NCI-H2081 (cell line): ENCODE measurements at places on chromosomes 16 and 17.

DNA sequence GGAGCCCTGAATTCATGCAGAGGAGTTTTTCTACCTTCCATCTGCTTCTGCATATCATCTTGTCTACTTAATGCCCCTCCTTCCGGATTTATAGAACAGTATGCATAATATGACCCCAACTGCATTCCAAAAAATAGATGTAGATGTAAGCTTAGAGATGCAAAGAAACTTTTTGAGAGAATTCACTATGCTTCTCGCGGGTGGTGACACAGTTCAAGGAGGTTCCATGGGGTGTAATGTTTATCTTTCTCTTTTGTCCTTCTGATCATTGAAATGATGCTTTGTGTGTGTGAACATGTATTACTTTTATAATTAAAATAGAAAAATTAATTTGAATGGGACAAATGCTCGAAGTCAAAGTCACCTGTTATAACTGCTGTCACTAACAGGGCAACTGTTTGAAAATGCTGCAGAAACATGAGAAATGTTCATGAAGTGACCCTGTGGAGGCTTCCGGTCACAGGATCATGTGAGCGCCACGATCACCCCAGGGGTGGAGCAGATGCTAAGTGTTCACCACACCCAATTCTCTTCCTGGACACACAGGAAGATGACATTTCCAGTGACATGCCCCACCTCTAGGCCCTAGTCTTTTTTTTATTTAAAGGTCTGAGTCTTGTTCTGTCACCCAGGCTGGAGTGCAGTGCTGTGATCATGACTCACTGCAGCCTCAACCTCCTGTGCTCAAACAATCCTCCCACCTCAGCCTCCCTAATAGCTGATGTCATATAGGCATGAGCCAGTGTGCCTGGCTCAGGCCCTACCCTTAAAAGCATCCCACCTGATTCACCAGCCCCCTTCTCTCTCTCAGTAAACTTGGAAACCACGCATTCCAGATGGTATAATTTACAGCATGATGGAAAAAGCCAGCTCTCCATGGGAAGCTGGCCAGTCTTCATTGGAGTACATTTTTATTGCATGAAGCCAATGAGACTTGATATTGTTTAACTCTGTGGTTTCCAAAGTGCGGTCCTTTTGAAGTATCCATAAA lies 21.0 kb upstream of the AGRP start:
- DNase-seq = no peak

- no peak for DNase-seq
Observed at GRCh38 chr16:48381201-48381600, 4.0 kb downstream of the SIAH1 start.

- DNase-seq = no peak
Observed at GRCh38 chr16:22375117-22375962, 921 bp upstream of the CDR2 start.

DNA sequence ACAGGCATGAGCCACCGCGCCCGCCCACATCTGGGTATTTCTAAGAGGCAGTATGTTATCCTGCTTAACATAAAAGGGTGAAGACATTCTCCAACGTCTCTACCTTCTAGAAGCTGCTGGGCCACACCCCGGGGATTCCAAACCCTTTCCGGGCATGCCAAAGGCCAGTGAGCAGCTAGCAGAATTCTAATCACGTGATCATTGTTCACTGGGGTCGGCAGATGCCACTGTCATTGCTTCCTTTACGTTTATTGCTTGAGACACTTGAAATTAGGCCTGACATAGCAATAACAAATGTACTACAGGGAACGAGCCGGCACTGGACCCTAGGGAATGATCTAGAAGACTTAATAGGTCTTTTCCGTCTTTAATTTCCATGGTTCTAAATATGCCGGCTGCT lies 141.2 kb upstream of the ZFHX3 start:
- no peak for DNase-seq

GRCh38 chr16:3035972-3036725 lies 595 bp downstream of the BICDL2 start:
- DNase-seq = peak; percentile 12

- no peak for DNase-seq
Observed at GRCh38 chr16:3065069-3065741, at the start of gene IL32. IL32 (plus strand) TSS chr16:3065640; CDS start chr16:3065812, 172 bp downstream.

DNA sequence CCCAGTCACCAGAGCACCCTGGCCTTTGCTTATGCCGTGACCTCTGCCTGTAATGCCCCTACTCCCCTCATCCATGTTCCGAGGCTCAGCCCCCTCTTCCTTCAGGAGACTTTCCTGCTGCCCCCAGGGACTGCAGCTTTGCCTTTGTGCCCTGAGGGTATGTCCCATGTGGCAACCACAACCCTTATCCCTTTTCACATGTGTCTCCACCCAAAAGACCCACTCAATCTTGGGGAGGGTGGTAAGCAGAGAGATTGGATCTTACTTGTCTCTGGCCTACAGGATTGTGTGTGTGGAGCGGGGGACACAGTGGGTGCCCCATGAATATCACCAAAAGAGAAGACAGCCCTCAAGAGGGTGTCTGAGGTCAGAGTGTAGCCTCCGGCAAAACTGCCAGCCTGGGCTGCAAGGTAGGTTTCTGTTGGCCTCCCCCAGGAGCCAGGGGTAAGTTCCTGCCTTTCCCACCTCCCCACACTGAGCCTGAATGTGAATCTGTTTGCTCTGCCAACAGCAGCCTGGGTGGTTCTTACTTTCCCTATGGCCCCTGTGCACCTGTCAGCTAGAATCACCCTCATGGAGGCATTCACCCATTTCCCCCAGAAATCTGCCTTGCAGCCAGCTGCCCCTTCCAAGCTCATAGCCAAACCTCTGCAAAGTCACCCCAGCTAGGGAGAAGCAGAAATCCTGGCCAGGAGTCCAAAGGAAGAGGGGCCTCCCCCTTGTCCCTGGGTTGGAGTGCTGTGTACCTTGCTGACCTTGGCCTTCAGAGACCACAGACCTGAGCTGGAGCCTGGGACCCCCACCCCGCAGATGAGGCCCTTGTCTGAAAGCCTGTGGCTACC lies 11.5 kb upstream of the C17orf113 start:
- DNase-seq = no peak

DNA sequence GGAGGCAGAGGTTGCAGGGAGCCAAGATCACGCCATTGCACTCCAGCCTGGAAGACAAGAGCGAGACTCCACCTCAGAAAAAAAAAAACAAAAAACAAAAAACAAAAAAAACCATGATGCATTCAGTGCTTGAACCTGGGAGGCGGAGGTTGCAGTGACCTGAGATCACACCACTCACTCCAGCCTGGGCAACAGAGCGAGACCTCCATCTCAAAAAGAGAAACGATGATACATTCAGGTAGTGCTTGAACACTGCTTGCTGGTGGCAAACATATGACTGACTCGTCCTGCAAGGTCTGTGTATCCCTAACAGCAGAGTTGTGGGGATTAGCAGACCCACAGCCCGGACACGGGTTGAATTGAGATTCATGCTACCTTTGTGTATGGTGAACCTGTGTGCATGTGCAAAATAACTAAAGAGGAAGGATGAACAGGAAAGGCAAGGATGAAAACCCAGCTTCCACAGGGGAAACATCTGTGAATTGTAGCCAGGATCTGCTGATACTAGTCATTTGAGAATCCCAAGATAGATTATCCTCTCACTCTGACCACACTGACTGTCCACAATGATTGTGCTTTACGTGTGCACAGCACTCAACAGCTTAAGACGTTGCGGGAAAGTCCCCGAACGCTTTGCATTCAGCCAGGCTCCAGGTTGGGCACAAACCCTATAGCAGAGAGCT lies 52.4 kb upstream of the MRPS23 start:
- no peak for DNase-seq

- DNase-seq = no peak
Observed at GRCh38 chr17:31050948-31051347, 43.8 kb upstream of the NF1 start.

GRCh38 chr17:64190472-64190871 lies 60.5 kb upstream of the ERN1 start:
- DNase-seq = no peak

GRCh38 chr17:50266384-50267073 lies 7.7 kb upstream of the TMEM92 start:
- peak; percentile 69 for DNase-seq

DNA sequence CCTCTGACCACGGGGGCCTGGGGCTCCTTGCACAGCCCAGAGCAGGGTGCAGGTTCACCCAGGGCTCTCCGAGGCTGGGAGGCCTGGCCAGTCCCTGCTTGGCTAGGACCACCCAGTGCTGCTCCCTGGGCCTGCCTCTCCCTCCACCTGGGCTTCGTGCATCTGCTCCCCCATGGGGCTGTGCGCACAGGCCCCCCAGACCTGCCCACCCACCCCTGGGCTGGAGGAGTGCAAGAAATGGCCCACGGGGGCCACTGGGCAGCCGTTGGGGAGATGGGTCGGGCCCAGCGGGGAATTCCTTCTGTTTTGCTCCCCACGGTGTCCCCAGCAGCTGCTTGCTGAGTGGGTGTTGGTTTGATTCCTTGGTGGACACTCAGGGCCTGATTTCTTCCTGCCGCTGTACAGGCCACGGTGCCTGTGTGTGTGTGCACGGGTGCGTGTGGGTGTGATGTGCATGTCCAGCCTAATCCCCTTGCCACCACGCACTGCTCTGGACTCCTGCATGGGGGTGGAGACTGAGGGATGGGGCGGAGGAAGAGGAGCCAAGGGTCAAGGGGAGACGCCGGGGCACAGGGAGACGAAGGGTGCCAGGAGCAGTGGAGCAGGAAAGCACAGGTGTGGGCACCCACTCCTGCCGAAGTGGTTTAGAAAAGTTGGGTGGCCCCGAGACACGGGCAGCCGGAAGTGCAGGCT lies 8.5 kb downstream of the PRSS27 start:
- no peak for DNase-seq

- no peak for DNase-seq
Observed at GRCh38 chr16:88886845-88887521, 20.5 kb upstream of the PABPN1L start.

DNA sequence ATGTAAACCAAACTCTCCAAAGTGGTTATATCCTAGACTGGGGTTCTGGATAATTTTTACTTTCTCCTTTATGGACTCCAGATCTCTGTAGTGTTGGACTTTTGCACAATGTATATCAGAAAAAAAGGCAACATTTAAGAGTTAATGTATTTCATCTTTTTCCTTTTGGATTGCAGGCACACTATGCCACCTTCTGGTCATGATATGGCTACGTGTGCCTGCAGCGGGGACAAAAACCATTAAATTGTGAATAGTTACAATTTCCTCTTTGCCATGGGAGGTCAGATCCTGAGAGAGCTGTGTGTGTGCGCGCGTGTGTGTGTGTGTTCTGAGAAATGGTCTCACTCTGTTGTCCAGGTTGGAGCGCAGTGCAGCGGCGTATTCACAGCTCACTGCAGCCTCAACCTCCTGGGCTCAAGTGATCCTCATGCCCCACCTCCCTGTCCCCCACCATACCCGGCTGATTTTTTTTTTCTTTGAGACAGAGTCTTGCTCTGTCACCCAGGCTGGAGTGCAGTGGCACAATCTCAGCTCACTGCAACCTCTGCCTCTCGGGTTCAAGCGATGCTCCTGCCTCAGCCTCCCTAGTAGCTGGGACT lies 4.3 kb upstream of the SGF29 start:
- no peak for DNase-seq

DNA sequence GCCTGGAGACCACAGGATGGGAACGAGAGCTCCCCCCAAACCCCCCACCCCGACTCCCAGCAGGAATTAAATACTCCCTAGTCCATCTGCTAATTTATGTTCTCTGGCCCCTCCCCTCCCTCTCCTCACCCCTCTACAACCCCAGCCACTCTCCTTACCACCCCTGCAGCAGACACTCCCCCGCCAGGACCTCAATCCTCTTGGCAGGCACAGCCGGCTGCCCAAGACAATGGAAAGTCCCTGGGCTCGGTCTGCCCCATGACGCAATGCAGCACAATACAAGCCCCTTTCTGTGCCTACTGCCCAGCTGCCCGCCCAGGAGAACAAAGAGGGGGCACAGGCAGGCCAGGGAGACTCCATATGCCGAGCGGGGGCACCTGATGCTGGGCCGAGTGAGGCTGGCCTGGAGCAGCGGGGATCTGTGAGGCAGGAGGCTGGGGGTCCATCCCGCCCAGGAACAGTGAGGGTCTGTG lies 30.3 kb upstream of the CDC42EP4 start:
- peak; percentile 67 for DNase-seq

DNA sequence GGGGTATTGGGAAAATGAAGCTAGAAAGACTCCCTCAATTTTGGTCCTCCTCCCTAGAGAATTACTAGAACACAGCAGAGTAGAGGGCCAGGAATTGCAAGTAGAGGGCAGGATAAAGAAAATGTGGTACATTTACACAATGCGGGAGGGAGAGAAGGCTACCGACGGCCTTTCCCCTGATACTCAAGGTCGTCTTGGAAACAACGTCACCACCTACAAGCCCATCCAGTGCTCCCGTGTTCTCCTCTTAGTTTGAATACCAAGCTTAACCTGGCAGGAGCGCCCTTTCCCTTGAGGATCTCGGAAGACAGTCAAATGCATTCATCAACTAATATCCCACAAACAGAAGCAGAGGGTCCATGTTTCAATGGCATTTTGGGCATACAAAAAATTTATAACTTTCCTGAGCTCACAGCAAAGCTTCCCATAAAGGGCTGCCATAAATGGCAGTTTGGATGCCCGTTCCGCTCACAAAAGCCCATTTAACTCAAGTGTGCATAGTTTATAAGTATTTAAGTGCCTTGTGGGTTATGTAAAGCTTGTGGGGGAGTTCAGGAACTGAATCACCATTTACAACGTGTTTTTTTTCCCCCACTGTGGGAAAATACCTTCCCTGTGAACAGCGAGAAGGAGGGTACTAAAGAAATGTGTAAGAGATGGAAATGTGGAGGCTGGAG lies 414.6 kb downstream of the SLC39A11 start:
- no peak for DNase-seq

GRCh38 chr17:73731733-73732132 lies 87.5 kb upstream of the SDK2 start:
- DNase-seq = no peak

DNA sequence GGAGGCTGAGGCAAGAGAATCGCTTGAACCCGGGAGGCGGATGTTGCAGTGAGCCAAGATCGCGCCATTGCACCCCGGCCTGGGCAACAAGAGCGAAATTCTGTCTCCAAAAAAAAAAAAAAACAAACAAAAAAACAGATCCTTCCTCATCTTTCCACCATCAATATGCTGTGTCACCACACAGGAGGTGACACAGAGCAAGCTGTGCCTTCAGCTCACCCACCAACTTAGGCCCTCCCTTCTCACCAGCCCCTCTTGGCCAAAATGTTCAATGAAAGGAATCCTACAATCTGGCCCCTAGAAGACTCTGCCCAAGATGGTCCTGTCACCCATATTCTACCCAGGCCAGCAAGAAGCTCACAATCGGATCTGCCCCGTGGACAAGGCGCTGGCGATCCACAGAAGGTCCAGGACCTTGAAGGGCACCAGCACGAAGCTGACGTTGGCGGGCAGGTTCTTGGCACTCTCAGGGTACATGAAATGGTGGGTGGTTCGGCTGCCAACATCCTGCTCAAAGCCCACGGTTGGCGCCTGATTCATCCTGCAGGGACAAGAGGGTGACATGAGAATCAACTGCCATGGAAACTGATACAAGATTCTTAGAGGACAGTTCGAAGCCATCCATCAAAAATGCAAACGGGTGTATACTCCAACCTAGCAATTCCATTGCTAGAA lies 41.4 kb downstream of the DDX19A start:
- DNase-seq = no peak

- peak; percentile 70 for DNase-seq
Observed at GRCh38 chr17:76240461-76241203, at the start of gene RNF157. RNF157 (minus strand) TSS chr17:76240493; CDS start chr17:76240240, 253 bp downstream.
